ENCODE measurements at places on chromosomes 7 and 10.

DNA sequence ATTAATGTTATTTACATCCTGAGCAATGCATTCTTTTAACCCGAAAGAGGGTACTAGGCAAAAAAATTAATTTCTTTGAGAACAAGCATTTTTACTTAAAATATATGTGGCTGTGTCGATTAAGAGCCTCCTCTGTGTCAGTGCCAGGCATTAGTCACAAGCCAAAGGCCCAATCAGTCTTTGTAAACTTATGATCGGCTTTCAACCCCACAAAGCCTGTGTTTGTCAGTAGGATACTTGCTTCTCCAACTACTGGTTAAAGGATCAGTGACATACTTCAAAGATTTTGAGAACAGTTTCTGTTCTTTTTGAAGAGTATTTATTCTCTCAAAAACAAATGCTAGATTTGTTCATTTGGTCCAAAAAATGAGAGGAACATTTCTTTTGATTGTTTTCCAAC lies 159.3 kb downstream of the NRCAM start:
- no peak for DNase-seq

DNA sequence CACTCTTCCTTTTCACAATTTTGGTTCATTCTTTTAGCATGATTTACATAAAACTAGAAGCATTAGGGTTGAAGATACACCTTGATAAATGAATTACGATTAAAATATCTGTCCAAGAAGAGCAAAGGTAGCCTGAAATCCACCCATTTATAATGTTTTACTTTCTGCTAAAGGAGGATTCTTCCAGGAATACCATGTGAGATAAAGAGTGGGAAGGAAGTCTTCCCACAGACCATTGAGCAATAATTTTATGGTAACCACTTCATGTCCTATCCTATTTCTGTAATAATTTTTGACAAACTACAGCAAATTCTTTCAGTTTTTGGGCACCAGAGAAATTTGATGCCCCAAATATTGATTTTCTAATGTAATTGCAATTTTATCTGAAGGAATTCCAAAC lies 150.6 kb upstream of the STEAP4 start:
- DNase-seq: no peak

GRCh38 chr10:31315453-31315852 lies 3.6 kb upstream of the ZEB1 start:
- DNase-seq: no peak

DNA sequence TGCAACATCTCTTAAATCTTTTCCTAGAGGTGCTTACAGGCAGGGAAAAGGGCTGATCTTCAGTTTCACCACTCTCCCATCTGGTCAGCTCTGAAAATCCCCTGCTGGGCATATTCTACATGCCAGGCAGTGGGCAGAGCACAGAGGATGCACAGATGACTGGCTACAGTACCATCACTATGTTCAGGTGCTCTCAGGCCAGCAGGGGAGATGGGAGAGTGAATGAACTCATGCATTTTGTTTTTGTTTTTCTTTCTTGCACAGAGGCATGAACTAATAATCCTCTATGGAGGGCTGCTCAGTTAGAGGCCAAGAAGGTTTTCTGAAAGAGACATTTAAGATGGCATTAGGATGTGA lies 19.3 kb downstream of the ELMO1 start:
- DNase-seq: no peak

DNA sequence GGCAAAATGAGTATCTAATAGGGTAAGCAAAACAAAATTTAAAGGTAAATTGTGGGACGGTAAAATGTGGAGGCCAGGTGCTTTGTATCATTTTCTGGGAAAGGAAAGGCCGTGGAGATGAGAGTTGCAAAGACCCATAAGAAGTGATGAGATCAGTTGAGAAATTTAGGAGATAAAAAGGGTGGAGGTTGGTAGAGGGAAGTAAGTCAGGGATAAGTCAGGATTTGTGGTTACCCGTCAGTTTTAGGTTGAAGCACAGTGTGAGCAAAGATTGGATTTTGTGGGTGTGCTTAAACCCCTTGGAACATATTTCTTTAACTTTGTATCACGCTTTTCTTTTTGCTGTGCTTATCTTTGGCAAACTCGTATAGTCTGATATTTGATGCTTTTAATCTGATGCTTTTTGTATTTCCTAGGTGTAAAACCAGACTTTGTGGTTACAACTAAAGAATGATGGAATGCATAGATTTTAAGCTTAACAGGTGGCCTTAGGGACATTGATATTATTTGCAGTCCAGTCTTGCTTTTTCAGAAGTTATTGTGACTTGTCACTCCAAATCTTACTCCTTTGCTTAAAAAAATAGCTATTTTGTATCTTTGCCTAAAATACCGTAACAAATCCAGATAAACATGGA lies 1.2 kb downstream of the BTRC start:
- DNase-seq: no peak

DNA sequence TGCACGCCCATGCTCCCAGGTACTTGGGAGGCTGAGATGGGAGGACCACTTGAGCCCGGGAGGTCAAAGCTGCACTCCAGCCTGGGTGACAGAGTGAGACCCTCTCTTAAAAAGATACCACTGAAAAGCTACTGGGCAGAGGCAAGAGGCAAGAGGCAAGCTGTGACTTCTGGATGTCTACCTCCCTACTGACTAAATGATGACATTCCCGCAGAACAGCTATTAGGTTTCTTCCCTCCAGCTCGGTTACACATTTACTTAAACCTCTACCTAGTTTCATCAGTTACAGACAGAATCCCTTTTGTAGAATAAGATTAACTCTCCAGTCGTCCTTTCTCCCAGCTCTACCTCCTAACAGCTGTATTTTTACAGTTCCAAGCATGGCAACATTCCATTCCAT lies 21.2 kb downstream of the RHEB start:
- no peak for DNase-seq

DNA sequence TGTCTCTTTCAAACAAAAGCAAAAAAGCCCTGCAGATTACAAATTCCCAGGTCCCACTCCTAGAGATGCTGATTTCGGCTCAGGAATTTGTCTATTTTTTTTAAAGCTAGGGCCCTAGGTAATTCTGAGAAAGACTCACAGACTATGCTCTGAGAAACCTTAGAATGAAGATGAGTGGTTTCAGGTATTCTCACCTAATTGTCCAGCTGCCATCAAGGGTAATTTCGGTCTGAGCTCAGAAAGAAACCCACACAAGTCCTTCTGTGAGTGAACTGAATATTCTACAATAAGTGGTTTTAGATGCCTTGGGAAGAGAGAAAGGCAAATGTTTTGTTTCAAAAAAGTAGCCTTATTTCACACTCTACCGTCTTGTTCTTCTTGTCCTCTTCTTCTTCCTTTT lies 45.7 kb downstream of the DCLRE1A start:
- DNase-seq: no peak

- no peak for DNase-seq
Observed at GRCh38 chr10:115023715-115024114, 69.5 kb upstream of the ATRNL1 start.

DNA sequence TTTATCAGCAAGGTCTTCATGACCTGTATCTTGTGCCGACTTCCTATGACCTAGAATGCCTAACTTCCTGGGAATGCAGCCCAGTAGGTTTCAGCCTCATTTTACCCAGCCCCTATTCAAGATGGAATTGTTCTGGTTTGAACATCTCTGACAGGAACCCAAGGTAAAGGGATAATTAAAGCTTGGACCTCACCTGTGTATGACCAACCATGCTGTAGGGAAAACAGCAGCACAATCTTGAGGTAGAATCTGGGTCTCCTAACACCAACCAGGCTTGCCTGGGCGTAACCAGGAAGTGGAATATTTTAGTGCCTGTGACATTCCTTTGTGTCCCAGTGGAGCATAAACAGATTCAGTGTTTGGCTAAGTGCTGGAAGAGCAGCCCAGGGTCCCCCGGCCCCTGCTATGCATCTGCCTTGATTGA lies 94.1 kb downstream of the PFKFB3 start:
- DNase-seq: no peak

- DNase-seq: no peak
Observed at GRCh38 chr7:140873434-140873833, 51.3 kb downstream of the BRAF start.

DNA sequence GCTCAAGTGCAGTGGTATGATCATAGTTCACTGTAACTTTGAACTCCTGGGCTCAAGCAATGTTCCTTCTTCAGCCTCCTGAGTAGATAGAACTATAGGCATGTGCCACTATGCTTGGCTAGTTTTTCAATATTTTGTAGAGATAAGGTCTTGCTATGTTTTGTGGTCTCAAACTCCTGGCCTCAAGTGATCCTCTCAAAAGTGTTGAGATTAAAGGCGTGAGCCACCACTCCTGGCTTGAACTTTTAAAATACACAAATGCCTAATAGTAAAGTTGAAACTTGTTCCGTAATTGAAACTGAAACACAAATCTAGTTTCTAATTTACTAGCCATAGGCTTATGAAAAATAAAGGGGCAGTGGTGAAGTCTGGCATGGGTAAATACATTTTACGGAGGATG lies 65.7 kb downstream of the AP3M1 start:
- peak; percentile 30 for DNase-seq

DNA sequence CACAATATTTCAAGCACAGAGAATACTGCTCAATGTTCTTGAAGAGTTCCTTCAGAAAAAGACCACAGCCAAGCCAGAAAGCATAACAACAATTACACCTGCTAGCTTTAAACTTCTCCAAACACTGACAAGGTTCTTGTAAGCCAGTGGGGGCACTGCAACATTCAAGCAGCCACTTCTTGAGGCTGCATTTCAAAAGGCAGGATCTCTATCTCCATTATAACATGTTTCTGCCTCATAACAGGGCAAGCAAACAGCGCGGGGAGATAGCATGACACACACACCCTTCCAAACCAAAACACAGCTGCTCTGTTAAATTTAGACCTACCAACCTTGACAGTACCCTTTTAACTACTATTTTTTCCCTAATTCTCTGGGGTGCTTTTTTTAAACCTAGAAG lies 30.8 kb downstream of the CHCHD3 start:
- no peak for DNase-seq

- DNase-seq: no peak
Observed at GRCh38 chr7:29300649-29301048, 106.1 kb downstream of the CHN2 start.

GRCh38 chr10:113187063-113187777 lies 237.2 kb downstream of the TCF7L2 start:
- no peak for DNase-seq

- DNase-seq: no peak
Observed at GRCh38 chr7:40437498-40437897, 302.7 kb downstream of the SUGCT start.

GRCh38 chr7:35681231-35682029 lies 13.5 kb downstream of the HERPUD2 start:
- DNase-seq: no peak

DNA sequence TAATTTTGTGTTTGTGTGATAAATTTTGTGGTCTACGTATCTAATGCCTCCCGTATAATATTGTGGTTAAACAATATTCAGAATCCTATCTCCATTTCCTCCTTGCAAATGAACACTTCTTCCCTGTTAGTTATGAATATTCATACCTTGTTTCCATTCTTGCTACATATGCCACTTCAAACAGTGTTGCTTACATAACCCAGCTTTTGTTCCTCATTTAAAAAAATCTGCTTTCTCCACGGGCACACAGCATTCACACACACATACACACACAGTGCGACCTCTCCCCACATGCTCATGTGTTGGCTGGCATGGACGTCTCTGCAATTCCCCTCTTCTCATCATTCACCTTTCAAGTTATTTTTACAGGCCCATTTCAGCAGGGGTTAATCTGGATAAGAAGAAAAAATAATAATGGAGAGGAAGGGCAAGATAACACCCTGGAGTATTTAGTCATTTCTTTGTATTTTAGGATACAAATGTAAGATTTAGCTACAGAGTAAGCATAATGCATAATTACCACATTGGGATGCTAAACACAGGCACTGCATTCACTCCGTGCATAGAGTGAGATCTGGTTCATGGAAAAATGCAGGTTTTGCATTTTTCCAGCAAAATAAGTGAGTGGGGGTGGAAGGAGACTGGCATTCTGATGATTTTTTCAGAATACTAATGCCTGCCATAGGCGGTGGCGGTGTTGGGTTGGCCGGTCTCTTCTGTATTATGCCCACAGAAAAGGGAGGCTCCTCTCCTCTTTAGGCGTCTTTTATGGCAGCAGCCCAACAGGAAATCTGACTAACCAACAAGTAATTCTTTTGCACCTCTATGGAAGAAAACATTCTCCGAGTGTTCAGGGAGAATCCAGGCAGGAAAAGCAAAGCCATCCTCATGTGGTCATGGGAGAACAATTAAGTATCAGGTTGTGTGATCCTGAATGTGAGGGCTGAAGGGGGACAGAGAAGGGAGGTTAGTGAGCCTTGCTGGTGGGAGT lies 31.7 kb upstream of the ELMO1 start:
- DNase-seq: no peak

DNA sequence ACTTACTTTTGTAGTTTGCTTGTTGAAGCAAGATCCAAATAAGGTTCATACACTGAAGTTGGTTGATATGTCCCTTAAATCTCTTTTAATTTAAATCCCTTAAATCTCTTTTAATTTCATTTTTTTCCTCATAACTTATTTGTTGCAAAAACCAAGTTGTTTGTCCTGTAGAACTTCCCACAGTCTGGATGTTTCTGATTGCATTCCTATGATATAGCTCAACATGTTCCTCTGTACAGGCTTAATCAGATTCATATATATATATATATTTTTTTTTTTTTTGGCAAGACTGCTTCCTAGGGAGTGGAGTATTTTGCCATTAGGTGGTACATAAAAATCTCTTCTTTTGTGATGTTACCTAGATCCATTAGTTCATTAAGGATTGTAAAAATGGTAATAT lies 174.9 kb upstream of the MKLN1 start:
- DNase-seq: no peak

GRCh38 chr10:13924040-13924725 lies 337.4 kb downstream of the PRPF18 start:
- no peak for DNase-seq

DNA sequence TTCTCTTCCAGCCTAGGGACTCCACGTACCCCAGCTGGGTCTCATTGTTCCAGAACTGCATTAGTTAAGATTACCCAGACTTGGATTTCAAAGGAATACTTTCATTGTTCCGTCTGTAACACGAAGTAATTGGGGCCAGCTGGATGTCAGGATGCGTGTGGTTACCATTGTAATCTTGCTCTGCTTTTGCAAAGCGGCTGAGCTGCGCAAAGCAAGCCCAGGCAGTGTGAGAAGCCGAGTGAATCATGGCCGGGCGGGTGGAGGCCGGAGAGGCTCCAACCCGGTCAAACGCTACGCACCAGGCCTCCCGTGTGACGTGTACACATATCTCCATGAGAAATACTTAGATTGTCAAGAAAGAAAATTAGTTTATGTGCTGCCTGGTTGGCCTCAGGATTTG lies 21.0 kb downstream of the LRRC17 start:
- DNase-seq: no peak

GRCh38 chr7:102000123-102000522 lies 182.7 kb downstream of the CUX1 start:
- DNase-seq: no peak

- no peak for DNase-seq
Observed at GRCh38 chr7:8154272-8154671, 107.7 kb downstream of the ICA1 start.

DNA sequence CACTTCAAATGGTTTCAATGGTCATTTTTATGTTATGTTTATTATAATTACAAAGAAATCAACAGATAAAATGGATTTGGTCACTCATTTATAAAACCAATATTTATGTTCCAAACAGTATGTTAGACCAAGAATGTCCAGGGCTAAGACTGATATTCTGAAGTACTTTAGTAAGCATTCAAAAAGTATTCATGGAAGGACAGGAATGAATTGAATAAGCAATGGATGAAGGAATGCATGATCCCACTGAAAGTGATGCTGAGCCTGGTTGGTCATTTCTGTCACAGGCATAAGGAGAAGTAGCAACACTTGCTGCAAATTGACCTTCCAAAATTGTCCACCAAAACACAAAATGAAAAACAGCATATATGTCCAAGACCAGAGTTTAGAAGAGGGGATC lies 189.0 kb upstream of the CELF2 start:
- DNase-seq: no peak
